ENCODE measurements at places on chromosomes 7 and 10.
A peak's percentile ranks its signal among the peaks of the same experiment; 100 is the strongest.

DNA sequence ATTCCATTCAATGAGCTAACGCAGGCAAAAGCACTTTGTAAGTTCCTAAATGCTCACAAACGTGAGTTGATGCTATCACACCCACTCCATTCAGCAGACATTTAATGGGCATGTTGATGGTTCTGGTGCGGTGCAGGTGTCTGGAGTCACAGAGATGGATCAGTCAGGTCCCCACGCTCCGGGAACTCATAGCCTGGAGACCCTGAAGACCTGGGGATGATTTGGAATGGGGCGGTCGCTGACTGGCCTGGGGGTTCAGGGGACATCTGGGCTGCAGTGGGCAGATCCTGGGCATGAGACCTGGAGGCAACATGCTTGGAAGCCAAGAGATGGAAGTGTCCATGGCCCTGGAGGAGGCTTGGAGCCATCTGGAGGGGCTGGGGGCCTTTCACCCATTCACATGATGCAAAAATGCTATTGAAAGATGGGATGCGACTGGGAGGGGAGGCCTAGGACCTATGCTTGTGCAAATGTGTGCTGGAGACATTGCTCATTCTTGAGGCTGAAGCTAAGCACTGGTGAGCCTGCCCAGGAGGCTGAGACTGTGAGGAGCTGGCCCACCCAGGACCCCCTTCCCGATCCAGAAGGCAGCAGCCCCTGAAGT is 522.6 kb downstream of the GLRX3 start:
- DNase-seq: no peak

DNA sequence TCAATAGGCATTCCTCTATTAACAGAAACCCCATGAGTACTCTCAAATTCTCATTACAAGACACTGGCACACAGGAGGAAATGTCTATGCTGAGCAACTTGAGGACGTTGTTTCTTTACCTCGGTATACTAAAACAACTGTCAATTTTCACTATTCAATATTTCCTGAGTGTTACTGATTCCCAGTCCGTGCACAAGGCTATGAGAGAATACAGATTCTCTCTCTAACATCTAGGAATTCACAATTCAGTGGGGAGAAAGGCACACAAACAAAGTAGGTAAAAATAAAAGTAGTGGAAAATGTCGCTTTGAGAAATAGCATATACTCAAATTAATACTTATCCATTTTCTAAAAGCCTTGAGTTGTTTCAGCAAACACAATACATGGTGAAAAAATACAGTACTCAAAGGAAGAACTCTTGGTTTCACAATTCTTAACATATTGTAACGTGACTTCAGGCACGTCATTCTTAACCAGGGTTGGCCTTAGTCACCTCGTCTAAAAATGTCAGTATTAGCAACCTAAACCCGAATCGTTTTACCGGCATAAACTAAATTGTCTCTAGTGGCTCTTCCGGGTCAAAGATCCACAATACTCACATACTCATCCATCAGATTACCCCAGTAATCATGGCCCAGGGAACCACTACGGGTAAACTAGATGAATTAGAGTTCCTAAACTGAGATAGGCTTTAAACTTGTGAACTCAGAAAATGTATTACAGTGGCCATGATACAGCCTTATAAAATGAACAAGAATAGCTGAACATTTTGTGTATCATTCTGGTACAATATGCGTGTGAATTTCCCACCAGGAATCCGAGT is 1.5 kb downstream of the IPMK start:
- DNase-seq: no peak

DNA sequence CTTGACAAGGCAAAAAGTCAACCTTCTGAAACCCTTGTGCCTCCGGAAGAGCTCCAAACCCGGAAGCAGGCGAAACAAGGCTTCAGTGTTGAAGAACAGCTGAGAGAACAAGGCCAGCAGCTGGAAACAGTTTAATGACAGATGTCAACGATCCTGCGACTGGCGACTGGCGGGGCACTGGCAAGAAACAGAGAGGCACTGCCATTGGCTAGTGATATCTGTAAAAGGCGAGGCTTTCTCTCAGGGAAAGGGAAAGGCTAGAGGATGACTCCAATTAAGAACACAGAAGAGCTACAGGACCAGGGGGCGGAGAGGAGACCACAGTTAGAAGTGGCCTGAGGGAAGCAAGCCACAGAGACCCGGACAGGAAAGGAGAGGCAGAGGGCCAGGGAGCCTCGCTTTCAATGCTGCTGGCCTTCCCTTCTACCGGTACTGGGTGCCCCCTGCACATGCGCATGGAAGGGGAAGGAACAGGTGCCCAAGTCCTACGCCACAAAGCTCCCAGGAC is 19.4 kb downstream of the ITGB1 start:
- DNase-seq: peak; percentile 56

DNA sequence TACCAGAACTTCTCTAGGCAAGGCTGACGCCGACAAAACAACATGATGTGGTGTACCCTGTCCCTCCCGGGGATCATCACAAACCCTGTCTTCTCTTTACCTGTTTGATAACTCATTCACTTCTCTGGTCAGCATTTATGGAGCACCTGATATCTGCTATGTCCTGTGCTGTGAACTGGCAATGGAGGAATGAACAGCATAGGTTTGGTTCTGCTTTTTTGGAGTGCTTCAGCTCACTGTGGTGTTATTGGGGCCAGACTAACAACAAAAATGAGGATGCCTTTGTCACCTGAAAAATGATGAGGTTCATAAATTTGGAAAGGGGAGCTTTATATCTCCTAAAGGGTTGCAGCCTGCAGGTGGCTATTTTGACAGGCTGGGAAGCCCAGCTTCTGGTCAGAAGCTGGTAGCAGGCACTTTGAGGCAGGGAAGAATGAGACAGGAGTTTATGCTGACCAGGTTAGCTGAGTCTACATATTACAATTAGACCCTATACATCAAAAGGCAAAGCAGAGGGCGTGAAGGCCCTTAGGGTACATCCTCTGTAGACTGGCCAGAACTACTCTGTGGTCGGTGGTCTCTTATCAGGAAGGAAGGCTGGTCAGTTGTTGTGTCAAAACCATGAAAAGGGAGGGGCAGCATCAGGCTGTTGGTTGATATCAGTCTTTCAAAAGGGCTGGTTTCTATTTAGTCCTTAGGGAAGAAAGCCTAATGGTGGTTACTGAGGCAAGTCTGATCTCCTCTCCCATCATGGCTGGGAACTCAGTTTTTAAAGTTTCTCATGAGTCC is 42.3 kb downstream of the SH2D4B start:
- no peak for DNase-seq

- DNase-seq: no peak
Observed at GRCh38 chr7:81248420-81248819, 329.6 kb upstream of the SEMA3C start.

DNA sequence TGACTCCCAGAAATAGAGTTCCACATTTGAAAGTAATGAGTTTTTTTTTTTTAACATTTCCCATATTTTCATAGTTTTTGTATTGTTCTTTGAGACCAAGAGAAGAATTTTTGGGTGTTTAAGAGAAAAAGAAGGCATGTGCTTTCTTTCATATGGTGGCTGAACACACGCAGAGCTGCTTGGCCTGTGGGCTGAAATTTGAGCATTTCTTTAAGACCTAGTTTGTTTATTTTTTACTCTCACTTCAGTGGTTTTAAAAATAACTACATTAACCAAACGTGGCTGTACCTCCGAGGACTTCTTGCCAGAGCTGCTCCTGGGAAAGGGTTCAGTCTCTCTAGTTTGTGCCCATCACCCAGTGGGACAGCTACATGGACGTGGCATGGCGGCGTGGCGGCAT is 58.3 kb downstream of the INPP5A start:
- DNase-seq: no peak

GRCh38 chr10:56286096-56286495 is 75.0 kb downstream of the ZWINT start:
- DNase-seq: no peak

GRCh38 chr7:149313981-149314380 is 52.0 kb downstream of the ZNF783 start:
- DNase-seq: no peak

GRCh38 chr10:22029445-22030236 is 26.1 kb upstream of the DNAJC1 start:
- DNase-seq: no peak

GRCh38 chr7:119733127-119733879 is 539.7 kb upstream of the KCND2 start:
- no peak for DNase-seq

- DNase-seq: no peak
Observed at GRCh38 chr7:4800926-4801838, 25.8 kb downstream of the AP5Z1 start.

DNA sequence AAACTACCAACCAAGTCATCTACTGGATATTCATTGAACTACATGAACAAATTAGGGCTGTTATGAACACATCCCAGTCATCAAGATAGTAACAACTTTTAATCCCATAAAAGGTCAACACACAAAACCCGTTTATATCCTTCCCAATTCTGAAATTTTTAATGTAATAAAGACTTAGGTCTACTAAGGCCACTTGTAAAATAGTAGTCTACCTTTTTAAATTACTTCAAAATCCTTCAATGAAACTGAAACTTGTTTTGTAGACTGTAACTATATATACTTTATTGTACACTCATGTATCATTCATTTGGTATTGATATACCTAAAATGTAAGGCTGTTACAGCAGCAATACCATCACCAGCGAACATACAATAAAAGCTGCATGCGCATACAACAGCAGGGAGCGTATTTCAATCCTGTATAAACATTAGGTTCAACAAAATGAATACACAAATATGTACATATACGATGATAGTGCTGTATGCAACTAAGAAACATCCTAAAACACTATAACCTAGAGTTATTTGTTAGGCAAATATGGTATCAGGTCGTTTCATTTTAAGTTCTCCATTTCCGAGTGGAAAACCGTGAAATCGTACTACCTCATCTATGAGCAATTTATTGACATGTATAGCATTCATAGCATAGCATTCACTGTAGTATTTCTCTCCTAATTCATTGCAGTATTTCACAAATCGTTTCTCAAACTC is 973 bp downstream of the ATAD1 start:
- no peak for DNase-seq

DNA sequence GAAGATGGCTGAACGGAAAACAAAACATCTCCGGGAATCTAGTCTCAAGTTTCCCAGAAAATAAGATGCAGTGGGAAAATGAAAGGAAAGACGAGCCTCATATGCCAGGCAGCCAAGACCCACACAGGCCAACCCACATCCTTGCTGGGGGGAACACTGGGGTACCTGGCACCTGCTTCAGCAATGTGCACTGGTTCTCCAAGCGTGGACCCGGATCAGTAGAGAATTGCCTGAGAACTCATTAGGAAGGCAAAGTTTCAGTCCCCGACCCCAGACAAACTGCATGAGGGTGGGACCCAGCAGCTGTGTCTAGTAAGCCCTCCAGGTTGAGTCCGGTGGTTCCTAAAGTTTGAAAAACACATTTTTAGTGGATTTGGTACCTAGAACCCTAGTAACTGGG is 18.4 kb downstream of the FAM53B start:
- no peak for DNase-seq

DNA sequence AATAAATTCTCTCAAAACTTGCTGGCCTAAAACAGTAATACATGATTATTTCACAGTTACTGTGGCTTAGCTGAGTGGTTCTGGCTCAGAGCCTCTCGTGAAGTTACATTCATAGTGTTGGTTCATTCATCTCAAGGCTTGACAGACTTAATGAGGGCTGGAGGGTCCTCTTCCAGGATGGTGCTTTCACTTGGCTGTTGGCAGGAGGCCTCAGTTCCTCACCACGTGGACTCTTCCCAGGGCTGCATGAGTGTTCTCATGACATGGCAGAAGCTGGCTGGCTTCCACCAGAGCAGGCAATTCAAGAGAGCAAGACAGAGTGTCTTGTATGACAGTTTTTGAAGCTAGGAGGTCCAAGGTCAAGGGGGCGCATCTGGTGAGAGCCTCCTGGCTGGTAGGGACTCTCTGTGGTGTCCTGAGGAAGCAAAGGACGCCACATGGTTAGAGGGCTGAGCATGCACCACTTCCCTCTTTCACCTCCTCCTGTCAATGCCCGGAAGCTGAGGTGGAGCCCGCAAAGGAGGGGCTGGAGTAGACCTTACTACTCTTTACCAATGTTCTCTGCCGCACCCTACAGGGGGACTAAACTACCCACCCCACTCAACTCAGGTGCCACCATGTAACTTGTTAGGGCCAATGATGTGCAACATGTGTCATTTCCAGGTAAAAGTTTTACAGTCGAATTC is 58.2 kb upstream of the YAE1 start:
- DNase-seq: no peak

GRCh38 chr7:27156508-27156898 is at the start of gene HOXA7:
Gene HOXA7 (minus strand): TSS chr7:27156675. CDS start chr7:27156545, 130 bp downstream.
- DNase-seq: no peak

DNA sequence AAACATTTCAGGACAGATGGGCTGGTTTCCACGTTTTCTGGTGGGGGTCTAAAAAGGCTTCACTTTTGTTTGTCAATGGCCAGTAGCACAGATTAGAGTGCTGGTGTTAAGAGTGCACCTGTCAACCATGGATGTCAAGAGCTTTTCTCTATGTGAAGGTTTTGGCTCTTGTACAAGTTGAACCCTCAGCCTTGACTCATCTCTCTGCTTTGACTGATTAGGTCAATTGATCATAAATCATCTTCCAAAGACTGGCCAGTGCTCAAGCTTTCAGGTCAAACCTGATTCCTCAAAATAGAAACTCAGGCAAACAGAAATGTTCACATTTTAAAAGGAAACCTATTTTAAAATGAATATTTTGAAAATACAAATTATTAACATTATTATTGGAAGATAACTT is 59.6 kb upstream of the SP4 start:
- DNase-seq: no peak

- DNase-seq: no peak
Observed at GRCh38 chr7:18191862-18192625, 164.4 kb upstream of the PRPS1L1 start.

GRCh38 chr7:120743128-120743527 is 114.8 kb downstream of the TSPAN12 start:
- no peak for DNase-seq

DNA sequence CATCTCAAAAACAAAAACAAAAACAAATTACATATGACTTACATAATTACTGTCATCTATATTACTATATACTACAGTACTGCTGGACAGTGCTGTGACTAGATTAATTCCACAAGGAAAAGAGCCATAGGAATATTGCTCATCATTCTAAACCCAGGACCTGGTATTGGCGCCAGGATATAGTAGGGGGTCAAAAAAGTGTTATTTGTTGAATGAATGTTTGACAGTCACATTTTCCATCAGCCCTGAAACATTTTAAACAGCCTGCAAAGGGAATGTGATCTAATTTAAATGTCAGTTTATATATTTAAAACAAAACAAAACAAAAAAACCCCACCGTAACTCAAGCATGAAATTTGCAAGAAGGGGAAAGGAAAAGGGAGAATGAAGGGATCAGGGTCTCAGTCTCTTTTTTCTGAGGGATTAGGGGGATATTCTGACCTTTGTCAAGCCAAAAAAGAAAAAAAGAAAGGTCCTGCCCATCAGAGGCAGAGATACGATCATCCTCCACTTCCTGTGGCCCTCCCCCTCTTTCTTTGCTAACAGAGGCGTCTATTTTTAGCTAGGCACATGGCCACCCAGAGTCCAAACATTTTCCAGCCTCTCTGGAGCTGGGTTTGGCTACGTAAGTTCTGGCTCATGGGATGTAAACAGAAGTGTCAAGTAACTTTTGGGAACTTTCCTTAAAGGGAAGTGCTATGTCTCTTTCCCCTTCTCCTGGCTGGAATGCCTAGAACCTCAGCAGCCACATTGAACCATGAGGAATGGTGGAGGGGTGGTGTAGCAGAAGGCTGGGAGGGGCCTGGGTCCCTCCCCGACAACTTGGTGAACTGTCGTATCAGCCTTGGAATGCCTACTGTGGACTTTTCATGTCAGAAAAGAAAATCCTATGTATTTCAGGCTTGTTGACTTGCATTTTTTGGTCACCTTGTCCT is 44.6 kb upstream of the DLG5 start:
- no peak for DNase-seq

All from Right ventricle myocardium inferior (tissue), 1 donor.